ENCODE measurements at places on chromosomes 12 and 14.

GRCh38 chr14:39374851-39375250, 57.4 kb downstream of the FBXO33 start:
- no peak for DNase-seq

GRCh38 chr14:71891185-71891584, 41.0 kb upstream of the RGS6 start:
- no peak for DNase-seq

- DNase-seq, result no peak
Measured at GRCh38 chr12:127984386-127985055, 282.4 kb upstream of the TMEM132C start.

DNA sequence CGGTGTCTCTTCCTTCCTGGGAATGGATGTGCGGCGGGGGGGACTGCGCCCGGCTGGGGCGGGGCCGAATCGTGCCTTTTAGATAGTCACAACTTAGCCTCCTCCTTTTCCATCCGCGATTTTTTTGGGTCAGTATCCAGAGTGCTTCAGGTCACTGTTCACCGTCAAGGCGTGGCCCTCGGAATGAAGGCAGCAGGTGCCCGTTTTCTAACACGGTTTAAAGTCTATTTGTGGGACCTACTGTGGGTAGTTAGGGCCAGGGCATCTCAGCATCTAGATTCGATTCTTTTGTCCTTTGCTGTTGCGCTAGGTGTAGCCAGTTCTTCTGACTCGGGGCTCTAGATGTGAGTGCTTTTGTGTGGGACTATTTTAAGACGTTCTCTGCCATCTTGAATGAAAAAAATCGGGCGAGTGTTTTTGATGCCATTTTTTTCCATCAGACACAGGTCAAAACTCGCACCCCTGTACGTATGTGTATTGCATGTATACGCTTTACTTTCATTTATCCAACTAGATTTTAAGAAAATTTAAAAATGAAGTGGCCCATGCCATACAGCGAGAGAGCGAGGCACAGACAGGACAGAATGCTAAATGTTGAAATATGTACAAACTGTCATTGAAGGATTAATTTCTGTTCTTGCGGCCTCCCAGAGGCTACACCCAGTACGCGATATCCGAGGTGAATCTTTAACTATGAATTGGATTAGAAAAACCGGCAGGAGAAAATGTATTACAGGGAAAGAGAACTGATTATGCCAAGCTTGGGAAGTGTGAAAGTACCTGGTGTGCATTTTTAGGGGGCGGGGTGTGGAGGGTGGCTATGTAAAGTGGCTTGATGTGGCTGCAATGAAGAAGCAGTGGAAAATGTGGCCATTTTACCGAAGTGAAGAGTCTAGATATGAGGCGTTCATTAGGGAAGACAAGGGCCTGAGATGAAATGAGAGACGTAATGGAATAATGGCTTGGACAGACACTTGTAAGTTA, 835 bp downstream of the VEZT start:
- DNase-seq, result no peak

DNA sequence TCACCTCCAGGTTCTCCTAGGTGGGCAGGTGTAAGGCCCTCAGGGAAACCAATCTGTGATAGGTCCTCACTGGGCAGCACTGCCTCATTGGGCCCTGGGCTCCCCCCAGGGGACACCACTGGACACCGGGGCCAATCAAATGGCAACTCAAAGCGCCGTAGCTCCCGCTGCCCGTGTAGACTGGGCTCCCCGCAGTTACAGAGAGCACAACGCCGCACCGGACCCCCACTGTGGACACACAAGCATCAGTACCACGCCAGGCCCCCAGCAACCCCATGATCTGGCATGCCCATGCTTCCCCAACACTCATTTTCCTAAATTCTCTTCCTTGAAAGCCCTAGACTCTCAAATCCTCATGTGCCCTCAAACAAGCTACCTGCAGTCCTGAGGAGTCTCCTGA, 6.1 kb downstream of the KMT2D start:
- DNase-seq, result no peak

DNA sequence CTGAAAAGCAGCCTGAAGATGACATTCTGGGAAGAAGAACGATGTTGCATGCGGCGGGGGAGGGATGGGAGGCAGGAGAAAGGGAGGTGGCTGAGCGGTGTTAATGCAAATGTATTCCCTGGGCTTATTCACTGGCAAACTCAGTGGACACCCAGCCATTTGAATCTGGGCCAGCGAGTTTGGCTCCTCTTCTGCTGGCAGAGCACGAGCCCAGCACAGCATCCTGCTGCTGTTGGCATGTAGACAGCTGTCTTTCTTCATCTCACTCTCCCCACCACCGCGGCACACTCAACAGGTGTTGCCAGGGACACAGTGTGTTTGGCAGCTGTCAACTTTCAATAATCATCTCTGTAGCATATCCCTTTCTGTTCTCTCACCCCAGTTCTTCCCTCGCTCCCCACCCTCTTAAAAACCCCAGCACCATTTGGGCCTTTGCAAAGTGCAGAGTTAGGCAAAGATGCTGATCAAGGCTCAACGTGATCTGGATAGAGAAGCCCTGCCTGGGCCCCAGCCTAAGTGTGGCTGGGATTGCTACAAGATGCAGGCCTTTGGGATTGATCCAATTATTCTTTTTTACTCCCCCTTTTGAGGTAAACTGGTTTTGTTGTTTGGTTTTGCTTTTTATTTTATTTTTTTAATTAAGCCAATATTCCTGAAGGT, 131.9 kb downstream of the EXOC5 start:
- no peak for DNase-seq

Data from NCI-H1048 (cell line).